ENCODE measurements at places on chromosomes 6 and 20.

DNA sequence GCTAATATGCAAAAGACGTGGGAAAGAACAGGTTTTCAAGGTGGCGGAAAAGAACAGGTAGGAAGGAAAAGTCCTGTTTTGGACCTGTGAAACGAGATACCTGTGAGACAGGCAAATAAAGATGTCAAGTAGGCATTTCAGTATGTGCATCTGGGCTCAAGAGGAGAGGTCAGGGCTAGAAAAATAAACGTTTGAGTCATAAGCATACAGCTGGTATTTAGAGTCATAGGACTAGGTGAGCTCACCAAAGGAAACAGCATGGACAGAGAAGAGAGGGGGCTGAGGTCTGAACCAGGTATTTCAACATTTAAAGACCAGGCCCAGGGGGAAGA lies 14.9 kb downstream of the MTFR2 start:
- peak; percentile 88 for DNase-seq

GRCh38 chr20:61839912-61840778 lies 225.5 kb downstream of the TAF4 start:
- DNase-seq, result no peak

DNA sequence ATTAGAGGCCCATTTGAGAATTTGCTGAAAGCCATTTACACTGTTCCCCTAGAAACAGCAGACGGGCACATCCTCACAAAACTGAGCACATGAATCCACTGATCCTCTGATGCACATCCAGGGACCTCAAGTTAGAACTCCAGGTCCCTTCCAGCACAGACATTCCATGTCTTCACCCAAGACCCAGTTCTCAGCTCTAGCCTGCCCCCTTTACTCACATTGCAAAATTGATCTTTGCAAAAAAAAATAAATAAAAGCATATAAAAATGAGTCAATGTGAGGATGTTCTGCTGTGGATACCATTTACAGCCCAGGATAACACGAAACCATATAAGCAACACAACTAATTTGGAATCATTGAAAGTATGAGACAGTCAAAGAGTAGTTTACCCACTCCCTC lies 458.2 kb upstream of the JARID2 start:
- DNase-seq, result no peak

DNA sequence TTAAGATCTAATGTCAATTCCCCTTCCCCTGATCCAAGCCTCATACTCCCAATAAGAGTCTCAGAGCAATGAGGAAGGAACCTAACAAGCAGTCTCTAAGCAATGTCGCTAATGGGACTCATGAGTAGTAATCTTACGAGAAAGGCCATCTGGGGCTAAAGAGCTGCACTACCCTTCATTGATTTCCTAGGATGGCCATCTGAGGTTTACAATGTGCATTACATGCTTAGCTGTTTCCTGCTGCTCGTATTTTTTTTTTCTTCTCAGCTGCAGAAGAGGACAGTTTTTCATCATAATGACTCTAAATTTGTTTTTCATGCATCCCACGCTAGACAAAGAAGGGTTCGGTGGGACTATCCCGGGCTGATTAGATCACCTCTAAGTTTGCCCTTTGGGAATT lies 119.3 kb downstream of the LPA start:
- DNase-seq, result no peak

GRCh38 chr6:46933751-46934150 lies 12.0 kb upstream of the ADGRF5 start:
- DNase-seq, result no peak

DNA sequence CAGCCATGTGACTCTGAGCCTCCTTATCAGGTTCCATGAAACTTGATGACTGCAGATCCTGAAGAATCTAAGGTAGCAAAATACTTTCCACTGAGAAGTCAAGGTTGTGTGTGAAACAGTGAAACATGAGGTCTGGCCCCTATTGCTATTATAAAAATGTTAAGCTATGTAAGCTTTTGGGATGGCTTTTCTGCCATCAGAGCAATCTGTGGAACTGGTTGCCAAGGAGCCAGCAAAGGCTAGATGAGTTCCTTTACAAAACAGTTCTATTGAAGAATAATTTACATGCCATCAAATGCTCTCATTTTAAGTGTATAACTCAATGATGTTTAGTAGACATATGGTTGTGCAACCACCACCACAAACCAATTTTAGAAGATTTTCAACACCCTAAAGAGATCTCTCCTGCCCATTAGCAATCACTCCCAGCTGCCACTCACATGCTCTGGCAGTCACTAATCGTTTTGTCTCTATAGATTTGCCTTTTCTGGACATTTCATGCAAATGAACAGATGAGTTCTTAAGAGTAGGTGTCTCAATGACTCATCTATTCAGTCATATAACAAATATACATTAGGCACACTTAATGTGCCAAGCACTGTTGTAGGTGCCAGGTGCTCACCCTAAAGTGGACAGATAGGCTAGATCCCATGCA lies 19.9 kb upstream of the MEP1A start:
- peak; percentile 73 for DNase-seq

Data from bronchial epithelial cell (primary cell).